ENCODE measurements at places on chromosomes 16 and 17. TPM values are rescaled to one million over a fixed set of nuclear protein-coding genes. Genes with fewer than 3 reads are reported as not detected.

DNA sequence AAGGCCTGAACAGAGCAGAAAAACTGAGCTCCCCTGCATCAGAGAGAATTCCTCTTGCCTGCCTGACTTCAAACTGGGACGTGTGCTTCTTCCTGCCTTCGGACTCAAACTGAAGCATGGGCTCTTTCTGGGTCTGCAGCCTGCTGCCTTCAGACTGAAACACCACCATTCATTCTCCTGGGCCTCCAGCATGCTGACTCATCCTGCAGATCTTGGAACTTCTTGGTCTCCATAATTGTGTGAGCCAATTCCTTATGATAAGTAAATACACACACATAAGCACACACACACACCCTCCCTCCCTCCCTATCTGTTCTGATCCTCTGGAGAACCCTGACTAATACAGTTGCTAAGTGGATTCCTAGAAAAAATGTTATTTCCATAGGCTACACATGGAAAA, 874.3 kb upstream of the EEF2KMT start:
- no peaks in the 10 kb centered on the region for H3K27me3 ChIP-seq
- no peak for DNase-seq
- H3K27ac ChIP-seq, result no peak overlapping the region
- no peaks in the 10 kb centered on the region for H3K36me3 ChIP-seq

DNA sequence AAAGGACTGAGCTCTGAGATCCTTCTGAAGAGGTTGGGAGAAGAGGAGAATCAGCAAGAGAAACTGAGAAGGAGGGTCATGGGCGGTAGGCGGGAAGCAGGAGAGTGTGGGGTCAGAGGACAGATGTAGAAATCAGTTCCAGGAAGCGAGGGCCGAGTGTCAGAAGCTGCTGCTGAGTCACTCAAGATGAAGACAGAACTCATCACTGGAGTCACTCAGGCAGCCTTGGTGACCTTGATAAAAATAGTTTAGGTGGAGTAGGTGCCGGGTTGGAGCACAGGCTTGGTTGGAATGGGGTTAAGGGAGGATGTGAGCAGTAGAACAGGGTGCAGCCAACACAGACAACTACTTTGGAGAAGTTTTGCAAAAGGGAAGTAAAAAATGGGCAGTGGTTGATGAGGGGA, 6.1 kb upstream of the ITGAM start:
- H3K27me3 ChIP-seq, result peaks cover 67% of the 10 kb centered on the region
- no peak for DNase-seq
- no peak overlapping the region for H3K4me3 ChIP-seq
- H3K36me3 ChIP-seq, result no peaks in the 10 kb centered on the region
- H3K4me1 ChIP-seq, result no peaks in the 10 kb centered on the region

- H3K27me3 ChIP-seq, result peaks cover 8% of the 10 kb centered on the region
- H3K27ac ChIP-seq, result 0 out of 2 replicates have a peak overlapping the region, but pooled peaks have one; percentile 3
- no peaks in the 10 kb centered on the region for H3K36me3 ChIP-seq
- H3K4me3 ChIP-seq, result no peak overlapping the region
- no peaks in the 10 kb centered on the region for H3K4me1 ChIP-seq
These were observed 8.7 kb upstream of the KAT7 start for GRCh38 chr17:49779739-49780231.

DNA sequence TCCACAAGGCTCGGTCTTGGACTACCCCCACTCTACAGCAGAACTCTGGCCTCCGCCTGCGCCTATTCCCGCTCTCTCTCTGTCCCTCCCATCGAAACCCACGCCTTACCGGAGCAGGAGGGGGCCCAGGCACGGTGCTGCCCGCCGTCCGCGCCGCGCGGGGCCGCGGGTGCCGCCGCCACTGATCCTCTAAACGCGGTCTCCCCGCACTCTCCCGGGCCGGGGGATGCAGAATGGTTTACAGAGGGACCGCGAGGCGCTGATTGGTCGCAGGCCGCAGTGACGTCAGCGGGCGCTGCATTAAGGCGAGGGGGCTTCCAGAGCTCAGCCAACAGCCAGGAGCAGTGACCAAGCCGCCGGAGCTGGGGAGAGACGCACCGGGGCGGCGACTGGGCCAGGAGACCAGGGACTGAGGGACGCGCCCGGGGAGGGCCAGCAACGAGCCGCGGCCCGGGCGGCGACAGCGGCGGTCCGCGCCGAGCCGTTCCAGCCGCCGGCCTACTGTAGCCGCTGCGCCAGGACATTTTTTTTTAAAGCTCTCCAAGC, 747 bp upstream of the LHX1 start:
- H3K27me3 ChIP-seq, result peaks cover 98% of the 10 kb centered on the region
- H3K36me3 ChIP-seq, result no peaks in the 10 kb centered on the region
- H3K4me3 ChIP-seq, result peak overlapping the region; percentile 29
- no peaks in the 10 kb centered on the region for H3K4me1 ChIP-seq
- peak; percentile 84 for DNase-seq
- H3K27ac ChIP-seq, result no peak overlapping the region

UMOD gene
- not detected for polyA plus RNA-seq
